Psoas muscle (tissue), 8 donors: ENCODE measurements at places on chromosomes 5 and 9. TPM values are rescaled to one million over a fixed set of nuclear protein-coding genes. Genes with fewer than 3 reads are reported as not detected.

GRCh38 chr9:12748016-12748415, 26.8 kb upstream of the LURAP1L start:
- no peaks in the 10 kb centered on the region for H3K4me1 ChIP-seq
- no peaks in the 10 kb centered on the region for H3K27me3 ChIP-seq
- H3K4me3 ChIP-seq: no peak overlapping the region
- DNase-seq: no peak
- no peak overlapping the region for H3K27ac ChIP-seq
- no peaks in the 10 kb centered on the region for H3K36me3 ChIP-seq

Gene PIP5K1B
- total RNA-seq: 1.9 TPM

Gene ATOX1
- 28.7 TPM for total RNA-seq

DNA sequence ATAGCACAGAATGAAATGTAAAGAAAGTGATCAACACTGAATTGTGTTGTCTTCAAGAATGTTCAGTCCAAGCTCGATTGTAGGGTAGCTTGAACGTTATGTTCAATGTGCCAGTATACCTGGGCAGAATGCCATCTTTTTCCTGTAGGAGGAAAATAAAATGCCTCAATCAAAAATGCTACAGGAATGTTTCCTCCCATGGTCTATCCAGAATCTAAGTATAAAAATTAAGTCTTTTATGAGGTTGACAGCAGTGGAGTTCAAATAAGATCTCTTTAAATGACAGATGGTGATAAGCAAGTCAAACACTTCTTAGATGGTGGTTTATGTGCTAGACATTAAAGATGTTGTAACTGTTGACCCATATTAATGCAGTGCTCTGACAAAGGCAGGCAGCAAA, 488.6 kb downstream of the CSNK1G3 start:
- H3K36me3 ChIP-seq: no peaks in the 10 kb centered on the region
- no peak for DNase-seq
- no peaks in the 10 kb centered on the region for H3K27me3 ChIP-seq
- H3K4me3 ChIP-seq: no peak overlapping the region
- H3K4me1 ChIP-seq: no peaks in the 10 kb centered on the region
- no peak overlapping the region for H3K27ac ChIP-seq

Gene SLC2A6
- total RNA-seq: 1.6 TPM

Gene SVEP1
- total RNA-seq: 16.3 TPM

- no peaks in the 10 kb centered on the region for H3K27me3 ChIP-seq
- H3K36me3 ChIP-seq: no peaks in the 10 kb centered on the region
- H3K4me1 ChIP-seq: peaks cover 48% of the 10 kb centered on the region
- DNase-seq: no peak
These were observed 43.2 kb downstream of the PSMB7 start for GRCh38 chr9:124372038-124372437.
